CD4-positive, alpha-beta T cell treated with Interleukin-17A for 1 hour (primary cell): ENCODE measurements at places on chromosomes 2 and 18.

GRCh38 chr2:200026332-200027230 lies 71.2 kb downstream of the MAIP1 start:
- no peak for DNase-seq

- no peak for DNase-seq
Observed at GRCh38 chr2:155825876-155826275, 506.6 kb downstream of the NR4A2 start.

GRCh38 chr2:77034445-77034844 lies 487.7 kb downstream of the LRRTM4 start:
- no peak for DNase-seq

GRCh38 chr2:185373229-185373628 lies 365.4 kb upstream of the FSIP2 start:
- DNase-seq = no peak

DNA sequence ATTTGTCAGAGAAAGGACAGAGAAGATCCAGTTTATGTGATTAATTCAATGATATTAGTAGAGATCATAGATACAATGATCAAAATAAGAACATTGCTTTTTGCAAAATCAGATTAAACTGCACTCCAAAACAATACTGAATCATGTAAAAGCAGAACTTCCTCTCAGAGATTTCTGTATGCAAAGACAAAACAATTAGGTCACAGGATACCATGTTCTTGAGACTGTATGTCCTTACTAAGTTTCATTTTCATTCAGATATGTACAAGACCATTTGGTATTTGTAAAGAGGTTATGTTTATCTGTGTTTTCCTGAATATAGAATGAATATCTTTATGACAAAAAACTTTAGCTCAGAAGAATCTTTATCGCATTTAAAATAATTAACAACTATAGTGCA lies 161.8 kb downstream of the DLGAP1 start:
- DNase-seq = no peak

DNA sequence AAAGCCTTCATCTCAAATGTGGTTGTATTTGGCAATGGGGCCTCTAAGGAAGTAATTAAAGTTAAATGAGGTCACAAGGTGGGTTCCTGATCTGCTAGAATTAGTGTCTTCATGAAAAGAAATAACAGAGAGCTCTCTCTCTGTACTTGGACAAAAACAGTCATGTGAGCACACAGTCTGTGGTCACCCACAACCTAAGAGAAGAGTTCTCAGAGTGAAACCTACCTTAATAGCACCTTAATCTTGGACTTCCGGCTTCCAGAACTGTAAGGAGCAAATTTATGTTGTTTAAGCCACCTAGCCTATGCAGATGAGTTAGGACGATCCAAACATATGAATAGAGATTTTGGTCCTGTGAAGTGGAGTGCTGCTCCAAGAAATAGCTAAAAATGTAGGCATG lies 758.9 kb downstream of the LRRTM4 start:
- DNase-seq = no peak

GRCh38 chr18:56089612-56090258 lies 501.7 kb upstream of the TCF4 start:
- no peak for DNase-seq

- peak; percentile 62 for DNase-seq
Observed at GRCh38 chr2:60882971-60883753, 1.8 kb downstream of the REL start.

DNA sequence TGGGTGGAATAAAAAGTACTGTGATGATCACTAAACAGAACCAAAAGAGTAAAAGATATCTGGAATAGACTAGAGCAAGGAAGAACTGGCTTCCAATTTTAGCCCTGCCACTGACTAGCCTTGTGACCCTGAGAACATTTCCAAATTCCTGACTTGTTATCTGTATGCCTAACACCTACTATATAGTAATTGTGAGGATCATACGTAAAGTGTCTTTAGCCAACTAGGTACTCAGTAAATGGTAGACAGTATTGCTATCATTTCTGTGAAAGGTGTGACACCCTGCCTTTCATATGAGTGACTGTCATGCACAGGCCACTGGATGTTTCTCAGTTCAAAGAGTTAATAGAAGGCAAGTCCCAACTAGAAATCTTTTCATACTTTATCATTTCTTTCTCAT lies 29.8 kb downstream of the CYTIP start:
- peak; percentile 54 for DNase-seq

- DNase-seq = no peak
Observed at GRCh38 chr2:83196225-83196624, 1262.9 kb downstream of the SUCLG1 start.

GRCh38 chr2:118721817-118722551 lies 125.5 kb downstream of the EN1 start:
- no peak for DNase-seq

GRCh38 chr2:71067567-71068217 lies 756 bp upstream of the NAGK start:
- DNase-seq = peak; percentile 24

DNA sequence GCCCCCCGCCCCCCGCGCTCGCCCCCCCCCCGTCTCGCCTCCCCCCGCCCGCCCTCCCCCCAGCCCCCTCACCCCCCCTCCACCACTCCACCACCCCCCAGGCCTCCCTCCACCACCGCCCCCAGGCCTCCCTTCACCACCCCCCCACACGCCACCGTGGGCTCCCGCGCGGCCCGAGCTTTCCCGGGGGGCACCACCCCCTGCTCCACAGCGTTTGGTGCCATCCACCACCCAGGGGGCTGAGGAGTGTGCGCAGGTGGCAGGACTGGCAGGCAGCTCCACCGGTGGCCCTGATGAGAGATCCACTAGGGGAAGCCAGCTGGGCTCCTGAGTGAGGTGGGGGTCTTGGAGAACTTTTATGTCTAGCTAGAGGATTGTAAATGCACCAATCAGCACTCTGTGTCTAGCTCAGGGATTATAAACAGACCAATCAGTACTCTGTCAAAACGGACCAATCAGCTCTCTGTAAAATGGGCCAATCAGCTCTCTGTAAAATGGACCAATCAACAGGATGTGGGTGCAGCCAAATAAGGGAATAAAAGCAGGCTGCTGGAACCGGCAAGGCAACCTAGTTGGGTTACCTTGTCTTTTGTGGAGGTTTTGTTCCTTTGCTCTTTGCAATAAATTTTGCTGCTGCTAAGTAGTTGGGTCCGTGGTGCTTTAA lies 43.0 kb upstream of the ITSN2 start:
- DNase-seq = peak; percentile 15

GRCh38 chr2:199282309-199282708 lies 175.4 kb downstream of the SATB2 start:
- no peak for DNase-seq

DNA sequence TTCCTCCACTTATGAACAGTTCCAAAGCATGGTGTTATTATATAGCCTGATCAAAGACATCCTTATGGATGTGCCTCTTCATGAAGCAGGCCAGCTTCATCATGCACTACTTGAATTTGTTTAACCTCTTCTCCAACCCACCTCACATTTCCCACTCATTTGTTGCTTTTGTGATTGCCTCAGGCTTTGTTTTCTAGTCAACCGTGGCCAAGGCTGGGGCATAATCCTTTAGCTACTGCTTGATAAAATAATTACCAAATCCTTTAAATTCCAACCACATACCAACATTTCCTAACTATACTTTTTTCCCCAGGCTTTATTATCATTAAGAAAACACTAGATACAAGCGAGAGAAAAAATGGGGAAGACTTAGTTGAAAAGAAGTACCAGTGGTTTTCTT lies 39.6 kb upstream of the SCN1A start:
- DNase-seq = no peak

DNA sequence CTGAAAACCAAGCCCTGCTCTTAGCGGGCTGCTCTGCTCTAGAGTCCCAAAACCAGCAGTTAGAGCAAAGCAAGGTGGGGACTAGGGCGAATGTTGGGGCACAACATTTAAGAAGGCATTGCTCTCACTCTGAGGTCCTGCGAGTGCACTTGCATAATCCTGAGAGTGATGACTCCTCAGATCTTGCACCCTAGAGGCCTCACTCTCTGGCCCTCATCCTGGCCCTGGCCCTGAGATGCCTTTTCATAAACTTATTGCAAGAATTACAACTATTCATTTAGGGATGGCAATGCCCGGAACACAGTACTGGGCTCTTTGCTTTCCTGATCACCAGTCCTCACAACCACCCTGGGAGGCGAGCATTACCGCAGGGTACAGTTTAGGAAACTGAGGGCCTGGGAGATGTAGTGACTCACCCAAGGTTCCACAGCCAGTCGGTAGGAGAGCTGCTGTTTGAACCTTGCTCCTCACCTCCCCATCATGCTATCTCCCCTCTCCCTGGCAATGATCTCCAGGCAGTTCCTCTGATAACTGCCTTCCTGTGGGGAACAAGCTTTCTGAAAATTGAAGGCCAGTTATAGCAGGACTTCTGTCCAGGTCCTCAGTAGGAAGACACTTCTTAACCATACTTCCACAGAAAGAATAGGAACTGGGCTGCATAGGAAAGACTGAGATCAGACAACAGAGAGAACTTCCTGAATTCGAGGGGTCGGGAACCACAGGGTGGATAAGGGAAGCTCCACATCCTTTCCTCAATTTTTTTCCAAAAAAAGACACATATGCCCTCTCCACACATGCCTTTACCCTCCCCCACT lies 91.3 kb downstream of the TNS1 start:
- no peak for DNase-seq

DNA sequence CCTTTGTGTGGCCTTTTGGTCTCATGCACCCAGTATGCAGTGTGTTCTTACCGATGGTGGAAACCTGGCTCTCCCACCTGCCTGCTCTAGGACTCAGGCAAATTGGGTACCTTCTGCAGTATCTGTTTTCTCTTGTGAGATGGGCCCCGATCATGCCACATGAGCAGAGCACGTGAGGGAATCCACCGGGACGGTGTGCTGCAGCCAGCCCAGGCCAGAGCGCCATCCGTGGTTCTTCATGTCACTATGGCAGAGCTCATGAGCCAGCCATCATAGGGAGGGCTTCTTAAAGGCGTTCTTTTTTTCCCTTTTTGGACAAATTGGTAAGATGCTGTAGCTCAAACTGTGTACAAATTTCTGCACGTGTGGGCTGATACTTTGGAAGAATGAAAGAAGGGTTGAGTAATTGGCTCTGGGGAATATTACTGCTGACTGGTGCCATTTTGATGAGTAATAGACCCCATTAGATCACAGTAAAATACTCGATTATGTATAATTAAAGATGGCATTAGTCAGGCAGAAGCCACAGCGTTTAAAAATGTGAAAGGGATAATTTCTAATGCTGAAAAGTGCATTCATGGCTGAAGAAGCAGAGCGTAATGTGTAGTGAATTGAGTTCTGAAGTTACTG lies 19.2 kb downstream of the SH3RF3 start:
- no peak for DNase-seq

DNA sequence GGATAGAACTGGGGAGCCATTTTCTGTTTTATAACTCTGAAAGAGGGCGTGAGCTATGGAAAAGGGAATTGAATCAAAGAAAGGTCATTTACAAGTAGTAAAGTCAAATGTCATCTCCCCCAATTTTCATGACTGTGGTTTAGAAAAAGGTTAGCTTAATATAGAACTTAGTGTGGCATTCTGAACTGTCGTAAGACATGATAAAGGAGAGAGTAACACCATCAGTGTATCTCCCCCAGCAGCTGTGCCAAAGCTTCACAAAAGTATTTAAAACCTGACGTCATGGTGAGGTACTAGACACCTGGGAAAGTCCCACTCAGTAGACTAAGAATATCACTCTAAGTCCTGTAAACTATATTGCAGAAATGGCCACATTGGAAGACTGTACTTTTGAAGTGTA lies 5.8 kb upstream of the IKZF2 start:
- DNase-seq = peak; percentile 43

GRCh38 chr18:70279470-70279869 lies 9.4 kb upstream of the SOCS6 start:
- no peak for DNase-seq

DNA sequence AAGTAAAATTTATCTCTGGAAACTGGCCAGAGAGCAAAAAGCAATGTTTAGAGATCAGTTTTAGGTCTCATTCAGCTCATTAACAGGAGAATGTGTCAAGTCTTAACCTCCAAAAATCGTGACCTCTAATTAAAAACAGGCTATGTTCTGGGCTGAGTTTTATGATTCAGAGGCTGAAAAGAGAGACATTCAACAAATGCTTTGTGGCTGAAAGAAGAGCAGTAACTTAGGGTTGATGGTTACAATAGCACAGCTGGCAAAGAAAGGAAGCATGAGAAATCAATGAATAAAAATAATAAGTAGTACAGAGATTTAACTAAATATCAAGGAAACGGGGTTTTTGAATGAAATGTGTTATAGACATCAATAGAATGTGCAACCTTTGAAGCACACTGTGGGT lies 13.1 kb downstream of the TGIF1 start:
- no peak for DNase-seq

- no peak for DNase-seq
Observed at GRCh38 chr2:239389414-239390329, 11.1 kb downstream of the HDAC4 start.

DNA sequence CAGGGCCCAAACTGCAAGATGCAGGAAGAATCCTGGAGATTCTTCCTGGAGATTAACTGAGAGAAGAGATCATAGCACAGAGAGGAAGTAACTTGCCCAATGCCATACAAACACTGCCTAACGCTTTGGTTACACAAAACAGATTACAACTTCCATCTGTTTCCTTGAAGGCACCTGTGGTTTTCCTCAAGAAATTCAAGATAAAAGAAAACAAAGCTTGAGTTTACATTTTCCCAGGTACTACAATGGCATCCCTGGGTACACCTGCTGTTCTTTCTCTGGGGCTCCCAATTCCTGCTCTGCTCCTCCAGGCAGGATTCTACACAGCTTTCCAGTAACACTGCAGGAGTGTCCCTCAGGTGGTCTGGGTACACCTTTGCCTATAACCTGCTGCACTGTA lies 781.9 kb upstream of the ID2 start:
- DNase-seq = no peak

DNA sequence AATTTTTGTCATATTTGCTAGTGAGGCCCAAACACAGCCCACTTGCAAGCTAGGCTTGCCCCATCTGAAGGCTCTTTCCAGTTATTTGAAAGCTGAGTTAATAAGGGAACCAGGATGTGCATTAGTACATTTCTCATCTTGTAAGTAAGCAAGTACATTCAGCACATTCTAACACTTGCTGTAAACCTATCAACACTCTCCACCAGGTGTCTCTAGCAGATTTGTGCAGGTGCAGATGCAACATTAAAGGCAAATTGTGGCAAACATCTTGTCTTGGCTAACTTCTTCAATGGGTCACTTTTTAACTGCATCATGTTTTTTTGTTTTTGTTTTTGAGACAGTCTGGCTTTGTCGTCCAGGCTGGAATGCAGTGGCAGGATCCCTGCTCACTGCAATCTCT lies 25.3 kb upstream of the MFSD6 start:
- peak; percentile 75 for DNase-seq

DNA sequence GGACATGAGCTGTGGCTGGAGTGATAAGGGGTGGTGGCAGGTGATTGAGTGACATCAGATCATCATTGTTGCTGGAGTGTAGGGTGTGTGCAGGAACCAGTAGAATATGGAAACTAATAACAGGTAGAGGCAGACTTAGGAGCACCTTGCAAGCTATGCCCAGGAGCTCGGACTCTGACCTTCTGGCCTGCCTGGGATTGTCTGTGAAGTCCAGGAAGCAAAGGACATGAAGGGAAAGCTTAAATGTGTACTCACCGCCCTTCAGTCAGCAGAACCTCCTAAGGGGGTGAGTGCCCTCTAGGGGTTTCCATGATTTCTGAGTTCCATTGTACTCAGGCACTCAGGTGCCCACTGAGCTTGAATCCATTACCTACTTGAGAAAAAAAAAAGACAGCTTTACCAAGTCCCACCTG lies 104.2 kb downstream of the CRIM1 start:
- DNase-seq = no peak
